ENCODE measurements at places on chromosomes 1 and 21. TPM values are rescaled to one million over a fixed set of nuclear protein-coding genes. Genes with fewer than 3 reads are reported as not detected.

The GJB4 gene
- 0.03 TPM for total RNA-seq

The AADACL3 gene
- not detected for total RNA-seq

The SLC45A1 gene
- total RNA-seq = 2.9 TPM

The S100A7A gene
- total RNA-seq = not detected

The PTGFR gene
- not detected for total RNA-seq

The ANGPTL1 gene
- not detected for total RNA-seq

The MAEL gene
- not detected for total RNA-seq

The DIO1 gene
- total RNA-seq = not detected

The CYYR1 gene
- total RNA-seq = not detected
